ENCODE measurements at places on chromosomes 11 and 22. TPM values are rescaled to one million over a fixed set of nuclear protein-coding genes. Genes with fewer than 3 reads are reported as not detected.

GRCh38 chr11:129846508-129847335 is 31.1 kb downstream of the TMEM45B start:
- H3K27me3 ChIP-seq, result peaks cover 30% of the 10 kb centered on the region
- H3K36me3 ChIP-seq, result no peaks in the 10 kb centered on the region
- H3K4me3 ChIP-seq, result no peak overlapping the region
- no peak overlapping the region for H3K27ac ChIP-seq

OR5A1 gene
- not detected for total RNA-seq

DNA sequence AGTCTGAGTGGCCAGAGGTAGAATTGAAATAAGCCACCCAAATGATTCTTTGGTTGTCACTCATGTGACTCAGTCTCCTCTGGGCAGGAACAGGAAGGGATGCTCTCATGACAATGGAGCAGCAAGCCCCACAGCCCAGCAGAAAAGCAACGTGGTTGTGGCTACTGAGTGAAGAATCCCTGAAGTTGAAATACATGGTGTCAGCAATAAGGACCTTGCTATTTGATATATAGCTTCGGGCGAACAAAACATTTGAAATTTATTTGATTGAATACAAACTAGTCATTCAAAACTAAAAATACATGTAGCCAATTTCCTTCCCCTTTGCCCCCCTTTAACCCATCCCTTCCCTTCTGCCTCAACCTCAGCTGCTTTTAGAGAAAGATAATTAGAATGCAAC is 14.5 kb upstream of the DTX4 start:
- H3K27ac ChIP-seq, result no peak overlapping the region
- H3K27me3 ChIP-seq, result peaks cover 7% of the 10 kb centered on the region
- no peak overlapping the region for H3K4me3 ChIP-seq
- no peaks in the 10 kb centered on the region for H3K36me3 ChIP-seq

DSCAML1 gene
- total RNA-seq, result not detected

MMP13 gene
- total RNA-seq, result not detected

GRCh38 chr22:35406443-35406842 is 6.5 kb downstream of the MCM5 start:
- H3K27me3 ChIP-seq, result no peaks in the 10 kb centered on the region

GRCh38 chr11:66070604-66071380 is 720 bp downstream of the PACS1 start:
- peak; percentile 28 for DNase-seq
- H3K27ac ChIP-seq, result peak overlapping the region; percentile 83
- peaks cover 12% of the 10 kb centered on the region for H3K4me1 ChIP-seq
- H3K36me3 ChIP-seq, result peaks cover 38% of the 10 kb centered on the region
- no peaks in the 10 kb centered on the region for H3K27me3 ChIP-seq

GRCh38 chr11:77080643-77081210 is 14.0 kb downstream of the CAPN5 start:
- DNase-seq, result peak; percentile 51
- H3K36me3 ChIP-seq, result peaks cover 4% of the 10 kb centered on the region
- peaks cover 15% of the 10 kb centered on the region for H3K4me1 ChIP-seq
- no peak overlapping the region for H3K27ac ChIP-seq
- H3K4me3 ChIP-seq, result no peak overlapping the region
- H3K27me3 ChIP-seq, result no peaks in the 10 kb centered on the region

GRCh38 chr11:6387811-6388599 is 2.3 kb upstream of the SMPD1 start:
- no peaks in the 10 kb centered on the region for H3K36me3 ChIP-seq
- peak; percentile 51 for DNase-seq
- no peaks in the 10 kb centered on the region for H3K27me3 ChIP-seq
- H3K27ac ChIP-seq, result no peak overlapping the region
- peaks cover 6% of the 10 kb centered on the region for H3K4me1 ChIP-seq

- peaks cover 2% of the 10 kb centered on the region for H3K36me3 ChIP-seq
- H3K27ac ChIP-seq, result peak overlapping the region; percentile 96
- H3K4me1 ChIP-seq, result peaks cover 5% of the 10 kb centered on the region
- peak; percentile 65 for DNase-seq
- no peaks in the 10 kb centered on the region for H3K27me3 ChIP-seq
Observed at GRCh38 chr11:69637941-69638871, 2.8 kb upstream of the CCND1 start.

APOBEC3F gene
- 4.2 TPM for total RNA-seq

SCN2B gene
- total RNA-seq, result under 0.01 TPM

GRCh38 chr11:33043221-33043830 is 4.0 kb downstream of the TCP11L1 start:
- no peak for DNase-seq
- H3K36me3 ChIP-seq, result peaks cover 12% of the 10 kb centered on the region
- no peak overlapping the region for H3K27ac ChIP-seq
- peaks cover 8% of the 10 kb centered on the region for H3K4me1 ChIP-seq
- H3K27me3 ChIP-seq, result no peaks in the 10 kb centered on the region

GRCh38 chr11:1260023-1260501 is 37.2 kb downstream of the MUC5B start:
- no peak overlapping the region for H3K4me3 ChIP-seq
- H3K27me3 ChIP-seq, result no peaks in the 10 kb centered on the region
- H3K4me1 ChIP-seq, result peaks cover 11% of the 10 kb centered on the region
- DNase-seq, result no peak
- H3K27ac ChIP-seq, result no peak overlapping the region
- no peaks in the 10 kb centered on the region for H3K36me3 ChIP-seq

DNA sequence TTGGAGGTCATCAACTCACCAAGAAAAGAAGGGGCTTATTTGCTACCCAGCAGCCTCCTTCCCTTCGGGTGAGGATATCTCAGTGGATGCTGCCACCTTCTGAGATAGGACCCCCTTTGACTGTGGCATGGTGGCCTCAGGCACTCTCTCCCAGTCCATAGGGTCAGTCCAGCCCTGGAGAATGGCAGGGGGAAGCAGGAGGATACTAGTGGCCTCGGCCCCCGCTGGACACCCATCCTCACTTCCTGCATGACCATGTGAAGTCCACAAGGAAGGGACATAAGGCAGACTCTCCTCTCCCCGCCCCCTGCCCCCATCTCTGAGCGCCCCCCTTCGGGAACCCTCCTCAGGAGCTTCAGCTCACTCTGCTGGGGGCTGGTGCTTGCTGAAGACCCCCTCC is 24.4 kb downstream of the TPBGL start:
- no peak for DNase-seq
- peaks cover 8% of the 10 kb centered on the region for H3K27me3 ChIP-seq
- no peak overlapping the region for H3K4me3 ChIP-seq
- no peaks in the 10 kb centered on the region for H3K4me1 ChIP-seq
- H3K27ac ChIP-seq, result no peak overlapping the region

- H3K36me3 ChIP-seq, result no peaks in the 10 kb centered on the region
- peak overlapping the region; percentile 20 for H3K27ac ChIP-seq
- peaks cover 21% of the 10 kb centered on the region for H3K4me1 ChIP-seq
Observed at GRCh38 chr11:76700177-76701100, 29.9 kb upstream of the LRRC32 start.

GRCh38 chr22:47119181-47119580 is 356.7 kb downstream of the TBC1D22A start:
- no peaks in the 10 kb centered on the region for H3K36me3 ChIP-seq
- no peaks in the 10 kb centered on the region for H3K4me1 ChIP-seq
- no peak for DNase-seq
- no peak overlapping the region for H3K27ac ChIP-seq
- H3K4me3 ChIP-seq, result no peak overlapping the region

- H3K36me3 ChIP-seq, result no peaks in the 10 kb centered on the region
- peaks cover 2% of the 10 kb centered on the region for H3K4me1 ChIP-seq
- no peak overlapping the region for H3K4me3 ChIP-seq
- no peak for DNase-seq
- H3K27me3 ChIP-seq, result peaks cover 12% of the 10 kb centered on the region
Observed at GRCh38 chr11:19237813-19238212, 2.9 kb downstream of the E2F8 start.

C11orf21 gene
- total RNA-seq, result not detected

DNA sequence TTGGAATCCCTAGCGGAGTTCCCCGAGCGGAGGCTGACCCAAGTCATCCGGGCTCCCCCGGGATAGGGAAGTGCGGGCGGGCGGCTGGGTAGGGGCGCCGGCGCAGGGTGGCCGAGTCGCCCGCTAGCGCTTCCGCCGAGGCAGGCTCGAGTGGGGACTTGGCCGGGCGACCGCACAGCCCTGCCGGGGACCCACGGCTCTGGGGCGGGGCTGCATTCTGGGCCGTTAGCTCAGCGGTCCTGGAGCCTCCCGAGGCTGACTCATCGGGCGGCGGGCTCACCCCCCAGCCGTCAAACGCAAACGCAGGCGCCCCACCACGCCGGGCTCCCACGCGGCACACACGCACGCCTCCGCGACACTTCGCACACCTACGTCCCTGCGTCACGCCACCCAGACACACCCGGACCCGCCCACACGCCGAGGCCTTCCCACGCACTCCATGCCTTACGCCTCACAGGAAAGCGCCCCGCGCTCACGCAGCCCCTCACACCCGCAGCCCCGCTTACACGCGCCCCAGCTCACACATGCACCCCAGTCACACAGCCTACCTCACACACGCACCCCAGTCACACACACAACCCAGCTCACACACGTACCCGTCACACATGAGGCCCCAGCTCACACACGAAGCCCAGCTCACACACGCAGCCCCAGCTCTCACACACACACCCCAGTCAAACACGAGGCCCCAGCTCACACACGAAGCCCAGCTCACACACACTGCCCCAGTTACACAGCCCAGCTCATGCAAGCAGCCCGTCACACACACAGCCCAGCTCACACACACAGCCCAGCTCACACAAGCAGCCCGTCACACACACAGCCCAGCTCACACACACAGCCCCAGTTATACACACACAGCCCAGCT is 1.2 kb downstream of the PHLDB1 start:
- H3K4me3 ChIP-seq, result peak overlapping the region; percentile 93
- H3K27ac ChIP-seq, result peak overlapping the region; percentile 90
- DNase-seq, result peak; percentile 85
- peaks cover 43% of the 10 kb centered on the region for H3K4me1 ChIP-seq
- no peaks in the 10 kb centered on the region for H3K27me3 ChIP-seq

DDI1 gene
- not detected for total RNA-seq

BDNF gene
- 174 TPM for total RNA-seq

- peak overlapping the region; percentile 66 for H3K27ac ChIP-seq
- no peak overlapping the region for H3K4me3 ChIP-seq
- no peaks in the 10 kb centered on the region for H3K27me3 ChIP-seq
- DNase-seq, result peak; percentile 62
Observed at GRCh38 chr22:23218867-23219251, 38.5 kb downstream of the BCR start.

DNA sequence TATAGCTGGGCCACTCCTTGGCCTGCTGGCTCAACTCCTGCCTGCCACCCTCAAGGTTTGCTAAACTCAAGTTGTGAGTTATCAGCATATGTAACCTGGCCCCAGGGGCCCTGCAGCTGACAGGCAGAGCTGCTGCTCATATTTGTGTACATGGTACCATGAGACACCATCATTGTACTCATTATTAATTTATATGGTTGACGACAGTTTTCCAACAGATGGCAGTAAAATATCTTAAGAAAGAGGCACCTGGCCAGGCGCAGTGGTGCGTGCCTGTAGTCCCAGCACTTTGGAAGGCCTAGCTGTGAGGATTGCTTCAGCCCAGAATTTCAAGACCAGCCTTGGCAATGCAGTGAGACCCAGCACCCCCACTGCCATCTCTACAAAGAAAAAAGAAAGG is 11.4 kb upstream of the DENND5A start:
- no peak for DNase-seq
- H3K36me3 ChIP-seq, result peaks cover 2% of the 10 kb centered on the region
- no peaks in the 10 kb centered on the region for H3K27me3 ChIP-seq
- peaks cover 2% of the 10 kb centered on the region for H3K4me1 ChIP-seq
- no peak overlapping the region for H3K4me3 ChIP-seq

DNA sequence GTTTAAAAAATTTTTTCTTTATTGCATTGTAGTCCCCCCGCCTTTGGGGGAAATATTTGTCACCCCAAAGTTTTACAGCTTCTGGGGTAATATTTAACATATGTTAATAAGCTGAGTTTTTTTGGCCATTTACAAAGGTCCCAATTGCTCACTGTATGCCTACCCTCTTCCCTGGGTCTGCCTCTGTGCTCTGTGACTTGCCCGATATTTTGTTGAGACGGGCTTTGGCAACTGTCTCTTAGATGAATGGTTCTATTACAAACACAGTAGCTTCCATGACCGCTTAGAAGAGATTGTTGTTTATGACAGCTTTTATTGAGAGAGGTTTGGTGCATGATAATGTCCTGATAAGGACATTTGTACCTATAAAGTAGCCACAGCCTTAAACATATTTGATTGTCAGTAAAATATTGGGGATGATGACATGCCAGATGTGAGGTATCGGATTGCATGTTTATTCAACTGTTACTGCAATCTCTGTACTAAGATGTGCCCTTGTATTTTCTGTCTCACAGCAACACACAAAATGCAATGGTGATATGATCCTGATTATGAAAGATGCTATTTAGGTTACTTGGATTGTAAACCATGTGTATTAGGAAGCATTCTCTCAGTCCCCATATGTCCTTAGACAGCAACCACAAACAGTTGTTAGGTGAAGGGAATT is 103.1 kb downstream of the TEAD1 start:
- H3K36me3 ChIP-seq, result peaks cover 3% of the 10 kb centered on the region
- H3K27ac ChIP-seq, result no peak overlapping the region
- H3K27me3 ChIP-seq, result no peaks in the 10 kb centered on the region
- peaks cover 11% of the 10 kb centered on the region for H3K4me1 ChIP-seq

DNA sequence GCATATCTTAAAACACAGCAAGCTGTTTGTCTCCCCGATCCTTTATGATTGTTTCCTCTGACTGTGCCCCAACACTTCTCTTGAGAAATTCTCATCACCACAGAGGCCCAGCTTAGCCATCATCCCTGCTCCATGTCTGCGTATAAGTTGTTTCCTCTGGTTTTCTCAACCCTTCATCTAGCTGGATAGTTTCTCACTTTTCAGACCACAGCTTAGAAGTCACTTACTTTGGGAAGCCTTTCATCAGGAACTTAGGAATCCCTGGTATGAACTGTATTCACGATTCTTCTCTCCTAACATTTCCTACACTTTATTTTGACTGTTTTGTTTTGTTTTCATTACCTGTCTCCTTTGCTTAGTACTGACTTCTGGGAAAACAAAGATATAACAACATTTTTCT is 295.2 kb downstream of the GUCY1A2 start:
- no peak overlapping the region for H3K4me3 ChIP-seq
- no peak for DNase-seq
- no peaks in the 10 kb centered on the region for H3K4me1 ChIP-seq
- no peak overlapping the region for H3K27ac ChIP-seq
- no peaks in the 10 kb centered on the region for H3K36me3 ChIP-seq
- H3K27me3 ChIP-seq, result no peaks in the 10 kb centered on the region

CDKN1C gene
- total RNA-seq, result 1.6 TPM

GRCh38 chr11:121513807-121514206 is 61.0 kb upstream of the SORL1-AS1 start:
- no peaks in the 10 kb centered on the region for H3K4me1 ChIP-seq
- H3K27me3 ChIP-seq, result no peaks in the 10 kb centered on the region
- H3K27ac ChIP-seq, result no peak overlapping the region
- no peak overlapping the region for H3K4me3 ChIP-seq
- H3K36me3 ChIP-seq, result no peaks in the 10 kb centered on the region

SFI1 gene
- total RNA-seq, result 8.9 TPM

- no peak overlapping the region for H3K4me3 ChIP-seq
- H3K27me3 ChIP-seq, result peaks cover 20% of the 10 kb centered on the region
- no peak overlapping the region for H3K27ac ChIP-seq
- H3K4me1 ChIP-seq, result no peaks in the 10 kb centered on the region
- DNase-seq, result no peak
Observed at GRCh38 chr11:125944350-125945010, 1.4 kb upstream of the VSIG10L2 start.

Measured in IMR-90 (cell line).